ENCODE measurements at places on chromosomes 16 and 17.

DNA sequence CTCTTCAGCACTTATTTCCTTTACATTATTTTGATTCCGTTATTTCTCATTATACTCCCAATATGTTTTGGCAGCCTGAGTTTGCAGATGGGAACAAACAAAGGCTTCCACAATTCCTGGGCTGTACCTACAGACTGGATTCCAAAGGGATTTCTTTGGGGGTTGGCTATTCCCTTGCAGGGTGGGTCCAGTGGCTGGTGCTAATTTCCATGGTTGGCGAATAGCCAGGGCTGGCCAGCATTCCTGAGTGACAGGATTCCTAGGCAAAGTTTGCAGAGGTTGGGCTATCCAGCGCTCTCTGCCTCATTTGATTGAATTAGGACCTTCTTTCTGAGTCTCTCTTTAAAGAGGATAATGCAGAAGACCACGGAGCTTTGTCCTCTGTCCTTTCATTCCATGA lies 207.4 kb downstream of the MAF start:
- DNase-seq, result no peak

GRCh38 chr17:17946093-17946492 lies 26.1 kb downstream of the TOM1L2 start:
- DNase-seq, result no peak

DNA sequence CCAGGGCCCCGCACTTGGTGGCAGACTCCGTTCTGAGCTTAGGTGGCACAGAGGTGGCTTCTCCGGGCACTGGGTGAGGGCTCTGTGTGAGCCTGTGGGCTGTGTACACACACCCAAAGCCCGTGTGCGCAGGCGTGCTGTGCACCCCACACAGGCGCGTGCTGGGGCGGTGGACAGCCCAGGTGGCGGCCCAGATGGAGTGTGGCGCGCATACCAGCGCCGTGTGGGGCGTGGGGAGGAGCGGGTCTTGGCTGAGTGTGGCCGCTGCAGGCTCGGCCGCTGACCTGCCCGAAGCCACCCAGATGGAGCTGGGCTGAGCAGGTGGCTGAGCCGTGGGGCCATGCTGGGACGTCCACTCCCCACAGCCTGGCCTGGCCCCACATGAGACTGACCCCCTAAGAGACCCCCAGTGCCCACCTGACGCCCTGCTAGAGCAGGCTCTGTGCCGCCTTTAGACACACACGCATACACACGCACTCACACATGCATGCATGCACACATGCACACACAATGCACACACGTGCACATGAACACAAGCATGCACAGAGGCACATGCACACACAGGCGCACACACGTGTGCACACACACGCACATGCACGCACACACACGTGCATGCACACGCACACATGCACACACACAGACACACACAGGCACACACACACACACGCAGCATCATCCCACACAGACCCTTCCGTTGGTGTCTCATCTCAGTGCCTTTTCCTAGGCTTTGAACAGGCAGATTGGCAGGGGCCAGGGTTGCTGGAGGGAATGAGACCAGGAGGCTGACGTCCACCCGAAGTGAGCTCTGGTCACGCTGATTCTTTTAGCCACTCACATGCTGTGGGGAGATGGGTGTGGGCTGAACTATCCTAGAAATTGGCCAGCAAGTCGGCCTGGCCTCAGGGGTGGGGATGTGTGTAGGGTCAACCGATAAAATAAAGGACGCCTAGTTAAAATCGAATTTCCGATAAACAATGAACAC lies 2.1 kb downstream of the PRR35 start:
- no peak for DNase-seq

- no peak for DNase-seq
Observed at GRCh38 chr16:11759997-11760396, 17.3 kb upstream of the TXNDC11 start.

DNA sequence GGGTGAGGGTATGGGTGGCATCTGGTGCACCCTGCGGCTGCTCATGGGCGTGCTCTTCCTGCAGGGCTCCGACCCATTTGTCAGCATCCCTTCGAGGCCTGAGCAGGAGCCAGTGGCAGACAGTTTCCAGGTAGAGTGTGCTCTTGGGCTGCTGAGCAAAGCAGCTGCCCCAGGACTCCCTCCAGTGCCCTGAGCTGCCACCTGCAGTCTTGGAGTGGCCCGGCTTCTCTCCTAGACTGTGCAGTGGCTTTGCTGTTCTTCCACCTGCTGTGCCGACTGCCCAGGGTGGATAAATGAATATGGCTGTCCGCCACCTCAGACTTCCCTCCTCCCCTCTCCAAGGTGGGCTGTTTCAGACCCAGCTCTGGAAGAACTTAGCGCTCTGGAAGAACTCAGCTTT lies 10.8 kb upstream of the JPT2 start:
- DNase-seq, result no peak
